ENCODE measurements at places on chromosomes 5 and 9.
A peak's percentile ranks its signal among the peaks of the same experiment; 100 is the strongest.

- DNase-seq, result no peak
Measured at GRCh38 chr9:127580366-127580765, 31.7 kb upstream of the STXBP1 start.

DNA sequence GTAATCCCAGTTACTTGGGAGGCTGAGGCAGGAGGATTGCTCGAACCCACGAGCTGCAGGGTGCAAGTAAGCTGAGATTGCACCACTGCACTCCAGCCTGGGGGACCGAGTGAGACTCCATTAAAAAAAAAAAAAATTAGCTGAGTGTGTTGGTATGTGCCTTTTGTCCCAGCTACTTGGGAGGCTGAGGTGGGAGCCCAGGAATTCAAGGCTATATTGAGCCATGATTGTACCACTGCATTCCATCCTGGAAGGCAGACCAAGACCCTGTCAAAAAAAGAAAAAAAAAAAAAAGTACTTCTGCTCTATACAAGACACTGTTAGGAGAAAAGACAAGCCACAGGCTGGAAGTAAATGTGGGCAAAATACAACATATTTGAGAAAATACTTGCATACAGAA lies 68.5 kb upstream of the FBXW11 start:
- DNase-seq, result no peak

DNA sequence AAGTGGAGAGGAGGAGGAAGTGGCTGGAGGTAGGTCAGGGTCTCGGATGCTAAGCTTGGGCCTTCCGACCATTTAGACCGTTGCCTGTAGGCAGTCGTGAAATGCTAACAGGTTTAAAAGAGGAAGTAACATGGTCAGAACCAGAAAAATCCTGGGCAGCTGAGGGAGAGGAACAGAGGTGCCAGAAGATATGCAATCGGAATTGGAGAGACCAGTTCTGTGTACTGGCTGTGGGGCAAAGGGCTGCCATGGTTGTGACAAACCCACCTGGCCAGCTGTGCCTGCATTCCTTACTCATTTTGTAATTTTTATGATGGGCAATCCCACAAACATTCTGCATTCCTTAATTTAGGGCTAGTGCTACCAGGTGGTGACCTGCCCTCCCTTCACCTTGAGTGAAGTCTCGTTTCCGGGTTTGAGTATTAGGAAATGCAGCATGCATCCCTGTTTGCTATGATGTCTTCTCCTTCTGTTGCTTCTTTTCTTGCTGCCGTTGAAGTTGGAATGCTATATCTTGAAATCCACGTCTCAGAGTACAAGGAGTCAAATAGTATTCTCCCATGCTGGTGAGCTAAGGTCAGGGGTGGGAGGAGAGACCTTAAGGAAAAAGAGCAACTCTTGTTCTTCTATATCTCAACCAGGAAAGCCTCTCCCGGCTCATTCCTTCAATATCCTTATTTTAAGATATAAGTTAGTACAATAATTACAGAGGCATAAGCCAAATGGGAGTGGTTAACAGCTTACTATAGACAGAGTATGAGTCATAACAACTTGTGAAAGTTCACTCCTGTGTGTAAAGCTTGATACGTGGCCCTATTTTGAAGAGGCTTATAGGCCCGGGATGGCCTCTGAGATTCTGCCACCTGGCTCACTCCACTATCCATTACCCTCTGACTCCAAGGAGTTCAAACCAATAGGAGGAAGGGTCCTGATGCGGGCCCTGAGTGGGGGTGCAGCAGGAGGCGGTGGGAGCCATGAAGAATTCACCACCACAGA lies 37.0 kb downstream of the B4GALT1 start:
- DNase-seq, result peak; percentile 52

- DNase-seq, result no peak
Measured at GRCh38 chr5:142883025-142883424, 112.8 kb downstream of the ARHGAP26 start.

DNA sequence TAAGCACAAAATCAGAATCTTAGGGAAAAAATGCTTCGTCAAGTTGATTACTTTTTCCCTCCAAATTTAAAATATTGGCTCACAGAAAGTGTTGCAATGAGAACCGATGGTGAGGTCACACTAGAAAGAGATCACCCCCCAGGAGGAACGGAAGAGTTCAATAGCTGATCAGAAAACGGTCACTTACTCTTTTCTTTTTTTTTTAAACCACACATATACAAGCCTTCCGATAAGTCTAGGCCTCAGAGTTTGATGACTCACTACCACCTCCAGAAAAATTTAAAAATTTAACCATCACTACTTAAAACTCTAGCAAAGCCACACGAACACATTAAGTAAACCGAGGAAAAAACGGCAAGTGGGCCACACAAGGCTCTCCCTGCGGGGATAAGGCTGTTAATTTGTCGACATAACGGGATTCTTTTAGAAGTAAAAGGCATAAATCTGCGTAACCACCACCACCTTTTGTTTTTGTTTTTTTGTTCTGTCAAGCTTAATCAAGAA lies 1.2 kb downstream of the SURF4 start:
- no peak for DNase-seq

DNA sequence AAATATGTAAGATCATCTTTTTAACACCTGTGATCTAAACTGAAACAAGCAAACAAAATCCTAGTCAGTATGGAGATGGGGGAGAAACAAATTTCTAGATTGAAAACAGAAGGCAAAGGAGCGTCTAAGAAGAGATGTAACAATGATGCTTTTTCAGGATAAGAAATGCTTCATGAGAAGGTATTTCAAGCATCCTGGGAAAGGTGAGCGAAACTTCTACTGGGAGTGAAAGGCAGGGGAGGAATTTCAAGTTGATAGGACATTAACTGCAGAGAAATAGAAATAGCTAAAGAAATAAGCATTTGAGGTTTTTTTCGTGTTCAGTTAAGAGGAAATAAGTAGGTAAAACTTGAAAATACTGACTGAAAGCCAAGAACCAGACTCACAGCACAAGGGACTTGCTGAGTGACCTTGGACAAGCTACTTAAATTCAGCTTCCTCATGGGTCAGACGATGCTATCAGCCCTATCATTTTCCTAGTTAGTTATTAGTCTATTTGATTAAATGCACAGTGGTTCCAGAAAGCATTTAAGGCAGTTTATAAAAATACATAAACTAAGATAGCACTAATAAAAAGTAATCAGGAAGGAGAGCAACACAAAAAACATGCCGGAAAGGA lies 406.3 kb downstream of the PDE4D start:
- DNase-seq, result no peak

GRCh38 chr5:29469581-29469980 lies 1723.9 kb upstream of the CDH6 start:
- DNase-seq, result no peak

GRCh38 chr5:3595006-3595961 lies at the start of gene IRX1:
TSS of gene IRX1 (plus strand) at chr5:3595832. CDS start at chr5:3596106, 274 bp downstream.
- DNase-seq, result no peak

DNA sequence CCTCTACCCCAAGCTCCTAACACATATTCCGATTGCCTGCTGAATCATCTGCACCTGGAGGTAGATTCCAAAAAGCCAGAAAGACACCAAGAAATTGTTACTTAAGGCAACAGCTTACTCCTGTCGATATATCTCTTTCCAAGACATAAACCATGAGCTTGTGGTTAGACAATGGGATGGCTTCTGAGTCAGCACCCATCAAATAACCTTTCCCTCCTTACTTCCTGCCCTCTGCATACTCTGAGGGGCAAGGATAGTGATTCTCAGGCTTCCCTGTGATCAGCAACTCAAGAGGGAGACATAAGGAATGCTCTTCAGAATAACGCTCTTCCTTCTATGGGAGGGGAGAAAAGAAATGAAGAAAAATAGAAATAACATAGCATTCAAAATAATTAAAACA lies 70.9 kb downstream of the TMEM215 start:
- DNase-seq, result no peak

- DNase-seq, result no peak
Measured at GRCh38 chr5:179994583-179995323, 76.8 kb downstream of the RNF130 start.

- peak; percentile 90 for DNase-seq
Measured at GRCh38 chr5:150647275-150648251, 7.1 kb downstream of the SYNPO start.

DNA sequence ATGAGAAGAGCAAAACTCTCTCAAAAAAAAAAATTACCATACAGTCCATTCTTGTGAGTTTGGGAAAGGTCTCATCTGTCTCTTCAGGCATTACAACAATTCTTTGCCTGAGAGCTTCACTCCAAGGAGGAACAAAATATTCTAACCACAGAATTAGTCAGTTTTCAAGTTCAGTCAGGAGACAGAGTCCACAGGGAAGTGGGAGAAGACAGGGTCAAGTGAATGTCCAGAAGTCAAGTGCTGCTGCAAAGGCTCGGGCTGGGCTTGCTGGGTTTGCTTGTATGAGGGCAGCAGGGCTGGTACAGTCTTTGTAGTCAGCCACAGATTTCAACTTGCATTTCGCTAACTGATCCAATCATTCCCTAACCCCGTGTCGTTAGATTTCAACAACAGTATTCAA lies 17.6 kb upstream of the HEXB start:
- no peak for DNase-seq

- DNase-seq, result no peak
Measured at GRCh38 chr5:62931153-62931950, 352.7 kb downstream of the LRRC70 start.

DNA sequence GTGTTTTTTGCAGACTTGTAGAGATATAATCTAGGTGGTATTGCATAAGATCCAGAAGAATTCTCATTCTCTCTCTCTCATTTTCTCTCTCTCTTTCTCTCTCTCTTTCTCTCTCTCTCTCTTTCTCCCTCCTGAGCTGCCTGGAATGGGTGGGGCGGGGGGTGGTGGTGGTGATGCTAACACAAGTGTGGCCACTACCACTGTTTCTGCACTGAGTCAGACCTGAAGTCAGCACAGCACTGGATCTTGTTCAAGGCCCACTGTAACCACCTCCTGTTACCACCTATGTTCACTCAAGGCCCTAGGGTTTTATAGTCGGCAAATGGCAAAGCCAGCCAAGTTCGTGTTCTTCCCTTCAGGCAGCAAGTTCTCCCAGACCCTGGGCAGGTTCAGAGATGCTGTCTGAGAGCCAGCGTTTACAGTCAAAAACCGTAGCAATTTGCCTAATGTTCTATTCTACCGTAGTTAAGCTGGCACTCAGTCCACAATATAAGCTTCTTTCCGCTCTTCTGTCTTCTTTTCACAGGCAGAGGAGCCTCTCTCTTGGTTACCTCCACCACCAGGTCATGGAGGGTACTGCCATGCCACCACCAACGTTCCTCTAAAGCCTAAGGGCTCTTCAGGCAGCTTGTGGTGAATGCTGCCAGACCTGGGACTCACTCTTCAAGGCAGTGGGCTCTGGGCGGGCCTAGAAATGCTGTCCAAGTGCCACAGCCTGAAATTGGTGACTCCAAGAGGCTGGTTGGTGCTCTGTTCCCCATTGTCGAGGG lies 235.7 kb upstream of the PRR16 start:
- no peak for DNase-seq

DNA sequence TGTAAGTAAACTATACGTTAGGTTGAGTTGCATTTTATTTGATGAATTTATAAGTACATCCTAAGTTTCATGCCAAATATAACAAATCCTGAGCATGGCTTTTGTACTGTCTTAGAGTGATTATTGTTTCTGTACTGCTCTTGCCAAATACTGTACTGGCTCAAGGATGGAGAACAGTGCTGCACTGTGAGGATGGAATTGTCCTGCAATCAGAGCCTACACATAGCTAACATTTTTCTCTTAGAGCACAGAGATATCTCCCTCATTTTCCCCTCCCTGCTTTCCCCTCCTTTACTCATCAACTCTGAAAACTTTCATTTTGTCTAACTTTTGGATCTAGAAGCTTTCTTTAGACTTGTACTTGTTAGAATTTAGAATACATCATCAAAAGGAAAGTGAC lies 28.3 kb downstream of the LRRC70 start:
- DNase-seq, result no peak

- DNase-seq, result peak; percentile 41
Measured at GRCh38 chr5:173789031-173789920, 98.9 kb upstream of the CPEB4 start.

DNA sequence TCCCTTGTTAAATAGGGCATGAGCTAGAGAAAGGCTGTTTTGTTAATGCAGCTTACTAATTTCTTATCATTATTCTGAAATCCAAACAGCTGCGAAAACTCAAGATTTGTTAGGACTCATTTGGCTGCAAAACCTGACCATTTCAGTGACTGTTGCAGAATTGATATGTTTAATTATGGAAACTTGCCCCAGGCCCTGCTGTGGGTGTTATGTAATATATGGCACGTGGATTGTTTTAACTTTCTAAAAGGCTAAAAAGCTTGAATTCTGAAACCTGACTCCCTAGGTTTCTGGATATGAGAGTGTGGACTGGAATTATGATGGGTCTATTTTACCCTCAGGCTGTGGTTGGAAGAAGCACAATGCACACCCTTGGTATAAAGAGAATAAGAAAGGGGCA lies 4.4 kb downstream of the IL9 start:
- no peak for DNase-seq

DNA sequence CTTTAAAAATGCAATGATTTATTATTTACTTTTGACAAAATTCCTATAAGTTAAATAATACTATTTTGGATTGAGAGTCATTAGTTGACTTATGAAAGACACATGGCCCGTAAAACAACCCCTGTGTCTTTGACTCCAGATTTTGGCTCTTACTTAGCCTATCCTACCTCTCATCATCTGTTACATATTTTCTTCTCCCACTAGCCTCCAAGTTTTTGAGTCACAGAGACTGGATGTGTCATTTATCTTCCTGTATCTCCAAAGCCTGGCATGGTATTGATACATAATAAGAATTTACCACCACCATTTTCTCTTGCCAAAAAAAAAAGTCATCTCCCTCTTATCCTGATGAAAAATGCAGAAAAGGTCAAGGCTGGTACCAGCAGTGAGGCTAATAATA lies 99.9 kb downstream of the GABRB2 start:
- DNase-seq, result no peak

DNA sequence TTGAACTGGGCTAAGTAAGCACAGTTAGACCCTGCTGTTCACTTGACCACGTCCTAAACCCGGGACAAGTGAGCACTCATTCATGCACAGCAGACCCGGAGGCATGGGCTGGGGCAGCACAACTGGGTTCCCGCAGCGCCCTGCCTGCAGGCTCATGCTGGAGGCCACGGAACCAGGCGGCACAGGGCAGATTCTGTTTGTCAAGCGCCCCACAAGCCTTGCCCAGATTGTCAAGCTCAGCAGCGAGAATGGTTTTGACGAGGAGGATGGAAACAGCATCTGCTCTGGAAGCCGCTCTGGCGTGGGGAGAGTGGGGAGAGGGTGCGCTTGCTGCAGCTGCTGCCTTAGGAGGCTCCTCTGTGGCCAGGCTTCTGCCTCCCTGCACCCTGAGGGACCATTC lies 32.7 kb downstream of the PRRT1B start:
- DNase-seq, result no peak

- DNase-seq, result peak; percentile 94
Measured at GRCh38 chr5:37777432-37778130, 62.3 kb downstream of the GDNF start.
